ENCODE measurements at places on chromosomes 3 and 15.

GRCh38 chr15:47477341-47477740 is 240.0 kb upstream of the SEMA6D start:
- no peak for DNase-seq

DNA sequence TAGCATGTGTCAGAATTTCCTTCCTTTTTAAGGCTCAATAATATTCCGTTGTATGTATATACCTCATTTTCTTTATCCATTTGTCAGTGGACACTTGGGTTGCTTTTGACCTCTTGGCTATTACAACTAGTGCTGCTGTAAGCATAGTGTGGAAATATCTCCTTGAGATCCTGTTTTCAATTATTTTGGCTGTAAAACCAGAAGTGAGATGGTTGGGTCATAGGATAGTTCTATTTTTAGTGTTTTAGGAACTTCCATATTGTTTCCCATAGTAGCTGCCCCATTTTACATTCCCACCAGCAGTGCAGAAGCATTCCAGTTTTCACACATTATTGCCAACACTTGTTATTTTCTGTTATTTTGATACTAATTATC is 70.4 kb upstream of the C15orf39 start:
- no peak for DNase-seq

GRCh38 chr3:15267502-15267901 is 61.5 kb downstream of the CAPN7 start:
- no peak for DNase-seq

- DNase-seq = no peak
These were observed 71.5 kb downstream of the LDHAL6B start for GRCh38 chr15:59278120-59278519.

DNA sequence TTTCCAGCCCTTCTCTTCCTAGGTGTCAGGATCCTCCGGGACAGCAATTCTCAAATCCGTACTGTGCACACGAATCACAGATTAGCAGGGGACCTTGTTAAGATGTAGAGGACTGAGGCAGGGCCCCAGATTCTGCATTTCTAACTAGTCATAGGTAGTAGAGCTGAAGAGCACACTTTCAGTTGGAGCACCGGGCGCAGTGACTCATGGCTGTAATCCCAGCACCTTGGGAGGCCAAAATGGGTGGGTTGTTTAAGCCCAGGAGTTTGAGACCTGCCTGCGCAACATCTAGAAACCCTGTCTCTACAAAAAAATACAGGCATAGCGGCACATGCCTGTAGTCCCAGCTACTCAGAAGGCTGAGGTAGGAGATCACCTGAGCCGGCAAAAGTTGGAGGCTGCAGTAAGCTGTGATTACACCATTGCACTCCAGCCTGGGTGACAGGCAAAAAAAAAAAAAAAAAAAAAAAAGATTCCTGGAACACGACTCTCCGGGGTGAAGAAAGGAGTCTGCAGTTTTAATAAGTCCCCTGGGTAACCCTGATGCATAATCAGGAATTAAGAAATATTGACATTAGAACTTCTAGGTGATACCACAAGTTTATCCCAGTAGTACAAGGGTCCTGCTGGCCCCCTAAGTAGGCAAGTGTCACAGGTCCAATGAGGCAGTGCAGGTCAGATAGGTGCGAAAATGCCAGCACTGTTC is 21.4 kb upstream of the IGDCC3 start:
- no peak for DNase-seq

GRCh38 chr3:115388811-115389210 is 234.5 kb upstream of the GAP43 start:
- DNase-seq = no peak

- DNase-seq = peak; percentile 19
These were observed 50.4 kb downstream of the ADAM10 start for GRCh38 chr15:58698887-58699641.

- no peak for DNase-seq
These were observed 60.3 kb downstream of the STRIT1 start for GRCh38 chr3:155233213-155233612.

DNA sequence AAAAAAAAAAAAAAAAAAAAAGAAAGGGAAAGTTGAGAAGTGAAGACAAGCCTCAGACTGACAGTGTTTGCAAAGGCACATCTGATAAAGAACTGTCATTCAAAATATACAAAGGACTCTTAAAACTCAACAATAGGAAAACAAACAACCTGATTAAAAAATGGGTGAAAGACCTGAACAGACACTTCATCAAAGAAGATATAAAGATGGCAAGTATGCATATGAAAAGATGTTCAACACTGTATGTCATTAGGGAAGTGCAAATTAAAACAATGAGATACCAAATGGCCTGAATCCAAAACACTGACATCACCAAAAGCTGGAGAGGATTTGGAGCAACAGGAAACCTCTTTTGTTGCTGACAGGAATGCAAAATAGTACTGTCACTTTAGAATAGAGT is 48.6 kb downstream of the MCCC1 start:
- no peak for DNase-seq

GRCh38 chr3:101038880-101039279 is 45.7 kb upstream of the ABI3BP start:
- no peak for DNase-seq

GRCh38 chr15:97966924-97967620 is 6.6 kb downstream of the ARRDC4 start:
- no peak for DNase-seq

- DNase-seq = no peak
These were observed 31.0 kb downstream of the KLHL6 start for GRCh38 chr3:183524476-183524875.

DNA sequence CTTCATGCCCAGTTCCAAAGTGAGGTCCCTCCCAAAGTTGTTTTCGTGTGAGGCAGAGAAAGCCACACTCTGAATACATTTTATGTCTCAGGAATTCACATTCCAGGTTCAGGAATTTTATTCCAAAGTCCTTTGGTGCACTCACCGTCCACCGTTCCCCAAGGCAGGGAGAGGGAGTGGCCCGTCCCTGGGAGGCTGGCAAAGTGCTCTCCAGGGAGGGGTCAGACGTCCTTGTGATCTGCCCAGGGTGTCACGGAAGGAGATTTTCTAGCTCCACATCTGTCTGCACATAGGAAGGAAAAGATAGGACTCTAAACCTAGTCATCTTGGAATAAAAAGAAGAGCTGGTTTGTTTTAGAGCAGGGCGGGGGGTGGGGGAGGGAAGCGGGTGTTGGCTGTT is 47.9 kb downstream of the KLF13 start:
- no peak for DNase-seq

DNA sequence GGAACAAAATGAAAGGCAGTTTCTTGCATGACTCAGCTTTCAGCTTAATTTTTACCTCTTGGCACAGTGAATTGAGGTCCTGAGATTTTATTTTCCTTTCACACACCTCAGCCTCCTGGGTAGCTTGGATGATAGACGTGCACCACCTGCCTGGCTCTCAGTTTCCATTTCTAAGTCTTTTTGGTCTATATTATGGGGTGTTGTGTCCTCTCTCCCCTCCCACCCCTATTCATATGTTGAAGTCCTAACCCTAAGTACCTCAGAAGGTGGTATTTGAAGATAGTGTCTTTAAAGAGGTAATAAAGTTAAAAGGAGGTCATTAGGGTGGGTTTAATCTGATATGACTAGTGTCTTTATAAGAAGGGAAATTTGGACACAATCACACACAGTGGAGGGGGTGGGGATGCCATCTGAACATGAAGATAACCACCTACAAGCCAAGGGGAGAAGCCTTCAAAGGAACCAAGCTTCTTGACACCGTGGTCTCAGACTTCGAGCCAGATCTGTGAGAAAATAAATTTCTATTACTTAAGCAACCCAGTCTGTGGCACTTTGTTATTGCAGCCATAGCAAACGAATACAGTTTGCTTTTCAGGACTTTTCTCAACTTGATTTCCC is 85.2 kb downstream of the STRIT1 start:
- no peak for DNase-seq

- no peak for DNase-seq
These were observed 25.1 kb downstream of the NBEAL2 start for GRCh38 chr3:47004369-47005211.

DNA sequence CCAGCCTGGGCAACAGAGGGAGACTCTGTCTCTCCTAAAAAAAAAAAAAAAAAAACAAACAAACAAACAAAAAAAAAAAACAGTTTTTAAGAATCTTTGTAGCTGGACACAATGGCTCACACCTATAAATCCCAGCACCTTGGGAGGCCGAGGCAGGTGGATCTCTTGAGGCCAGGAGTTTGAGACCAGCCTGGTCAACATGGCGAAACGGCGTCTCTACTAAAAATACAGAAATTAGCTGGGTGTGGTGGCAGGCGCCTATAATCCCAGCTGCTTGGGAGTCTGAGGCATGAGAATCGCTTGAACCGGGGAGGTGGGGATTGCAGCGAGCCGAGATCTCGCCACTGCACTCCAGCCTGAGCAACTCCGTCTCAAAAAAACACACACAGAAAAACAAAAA is 53.1 kb downstream of the KLHL25 start:
- DNase-seq = no peak

GRCh38 chr15:44325568-44325967 is 37.0 kb downstream of the GOLM2 start:
- no peak for DNase-seq

GRCh38 chr3:152359385-152360248 is 90.9 kb downstream of the MBNL1 start:
- no peak for DNase-seq

DNA sequence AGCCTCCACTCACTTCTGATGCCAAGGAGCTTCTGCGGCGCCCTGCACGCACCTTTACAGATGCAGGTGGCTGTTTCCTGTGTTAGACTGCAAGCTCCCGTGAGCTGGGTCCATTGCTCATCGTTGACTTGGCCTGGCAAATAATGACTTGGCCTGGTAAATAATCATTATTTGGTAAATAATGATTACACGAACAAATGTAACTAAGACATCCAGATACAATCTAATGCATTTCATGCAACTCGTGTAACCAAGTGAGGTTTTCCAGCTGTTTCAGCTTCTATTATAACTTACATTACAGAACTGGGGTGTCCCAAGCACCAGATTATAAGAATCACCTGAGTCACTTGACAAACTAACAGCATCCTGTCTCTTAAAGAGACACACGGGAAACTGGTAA is 92.1 kb upstream of the BHLHE40 start:
- DNase-seq = no peak

- no peak for DNase-seq
These were observed 91.9 kb upstream of the PRR23C start for GRCh38 chr3:139136469-139137202.

- no peak for DNase-seq
These were observed 123.2 kb downstream of the DNAJB8 start for GRCh38 chr3:128343287-128344051.

DNA sequence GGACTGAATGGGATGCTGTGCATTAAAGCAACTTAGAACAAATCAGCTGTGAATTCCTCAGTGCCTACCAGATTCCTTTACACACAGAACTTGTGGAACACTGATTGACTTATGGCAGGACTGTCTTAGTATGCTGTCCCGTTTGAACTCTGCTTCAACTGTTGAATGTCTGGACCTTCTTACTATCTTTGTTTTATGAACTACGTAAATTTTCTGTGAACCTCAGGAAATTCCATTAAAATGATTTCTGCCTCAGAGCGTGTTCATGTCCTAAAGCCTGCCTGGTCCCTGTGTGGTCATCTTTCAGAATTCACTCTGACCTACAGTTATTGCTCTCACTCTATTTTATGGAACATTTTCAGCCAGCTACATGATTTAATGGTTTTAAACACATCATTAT is 29.4 kb upstream of the FBN1 start:
- no peak for DNase-seq

GRCh38 chr15:73239564-73240215 is 129.1 kb downstream of the HCN4 start:
- DNase-seq = no peak

DNA sequence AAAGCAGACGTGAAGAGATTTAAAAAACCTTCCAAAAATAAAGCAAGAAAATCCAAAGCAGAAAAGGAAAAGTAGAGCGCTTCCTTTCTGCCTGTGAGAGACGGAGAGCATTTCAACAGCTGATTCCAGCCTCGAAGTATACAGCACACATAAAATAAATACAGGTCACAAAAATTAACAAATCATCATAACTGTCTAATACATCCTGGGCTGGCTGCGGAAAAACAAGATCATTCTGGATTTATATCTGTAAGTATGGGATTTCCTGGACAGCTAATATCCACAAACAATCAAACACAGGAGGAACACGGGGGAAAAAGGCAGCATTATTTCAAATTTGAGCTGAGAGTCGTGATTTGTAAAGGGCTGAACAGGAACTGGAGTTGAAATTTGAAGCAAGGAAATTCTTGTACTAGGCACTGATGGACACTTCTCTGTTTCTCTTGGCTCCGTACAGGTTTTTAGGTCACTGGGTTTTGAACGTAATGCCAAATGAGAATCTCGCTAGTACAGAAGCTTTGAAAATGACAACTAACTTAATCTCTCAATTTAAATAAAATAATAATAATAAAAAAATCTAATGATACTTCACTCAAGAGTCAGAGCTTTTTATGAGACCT is 577.7 kb downstream of the FOXP1 start:
- no peak for DNase-seq

- no peak for DNase-seq
These were observed 14.4 kb downstream of the TM4SF1 start for GRCh38 chr3:149363053-149363452.

GRCh38 chr3:132317229-132317948 is at the start of gene ACP3:
TSS of gene ACP3 (plus strand) at chr3:132317407. CDS start at chr3:132317457, 50 bp downstream.
- DNase-seq = no peak

GRCh38 chr3:49294343-49294742 is 17.3 kb upstream of the C3orf62 start:
- DNase-seq = no peak

DNA sequence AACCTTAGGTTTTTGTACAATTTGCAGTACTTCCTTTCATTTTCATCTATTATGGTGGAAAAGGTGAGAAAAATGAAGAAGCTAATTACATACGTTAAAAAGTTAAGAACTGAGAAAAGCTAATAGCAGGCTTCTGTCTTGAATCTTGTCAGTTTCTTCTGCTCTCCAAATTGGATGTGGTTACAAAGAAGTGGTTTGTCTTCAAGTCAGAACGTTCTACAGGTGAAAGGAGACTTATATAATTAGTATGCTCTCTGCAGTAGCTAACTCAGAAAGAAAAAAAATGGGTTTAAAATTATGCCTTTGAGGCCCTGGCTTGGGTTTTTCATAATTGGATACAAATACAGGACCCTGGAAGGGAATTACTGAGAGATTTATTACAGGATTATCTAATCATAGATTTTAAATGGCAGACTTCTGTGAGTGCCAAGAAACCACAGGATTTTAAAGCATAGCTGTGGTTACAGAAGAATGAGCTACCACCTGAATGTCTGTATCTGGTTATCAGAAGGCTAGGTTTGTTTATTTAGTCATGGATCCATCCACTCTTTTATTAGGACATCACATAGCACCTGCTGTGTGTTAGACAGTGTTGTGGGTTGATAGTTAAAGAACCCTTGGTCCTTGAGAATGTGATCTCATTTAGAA is 528.1 kb upstream of the MCTP2 start:
- no peak for DNase-seq

- no peak for DNase-seq
These were observed 74.9 kb upstream of the ZBED2 start for GRCh38 chr3:111669926-111670630.

GRCh38 chr3:150675587-150675986 is 28.1 kb downstream of the ERICH6 start:
- DNase-seq = no peak

- no peak for DNase-seq
These were observed 72.0 kb upstream of the LRTM1 start for GRCh38 chr3:54999811-55000210.

- DNase-seq = no peak
These were observed 462.9 kb upstream of the SGO1 start for GRCh38 chr3:20648921-20649381.

Measured in CD8-positive, alpha-beta T cell (primary cell).